ENCODE measurements at places on chromosomes 2 and 18.

GRCh38 chr2:229425598-229425997 is 154.5 kb upstream of the PID1 start:
- no peaks in the 10 kb centered on the region for H3K27me3 ChIP-seq
- no peak overlapping the region for H3K4me3 ChIP-seq
- peaks cover 3% of the 10 kb centered on the region for H3K4me1 ChIP-seq
- H3K36me3 ChIP-seq: peaks cover 3% of the 10 kb centered on the region
- H3K27ac ChIP-seq: no peak overlapping the region

GRCh38 chr2:196224756-196225155 is 53.4 kb upstream of the STK17B start:
- DNase-seq: no peak
- no peaks in the 10 kb centered on the region for H3K27me3 ChIP-seq
- peaks cover 3% of the 10 kb centered on the region for H3K36me3 ChIP-seq
- H3K27ac ChIP-seq: no peak overlapping the region
- no peak overlapping the region for H3K4me3 ChIP-seq

DNA sequence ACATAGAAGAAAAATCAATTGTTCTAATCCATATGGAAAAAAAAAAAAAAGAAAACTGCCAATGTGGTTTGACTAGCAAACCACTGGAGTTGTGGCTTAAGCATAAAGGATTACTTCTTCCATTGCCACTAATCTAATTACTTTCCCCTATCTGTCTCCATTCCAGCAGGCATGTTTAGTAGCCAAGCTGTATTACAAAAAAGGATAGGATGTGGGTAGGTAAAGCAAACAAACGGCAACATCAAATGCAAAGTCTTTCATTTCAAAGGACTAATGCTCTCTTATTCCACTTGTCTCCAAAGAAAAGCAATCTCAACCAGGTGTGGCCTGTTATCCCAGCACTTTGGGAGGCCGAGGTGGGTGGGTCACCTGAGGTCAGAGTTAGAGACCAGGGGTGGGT is 36.5 kb downstream of the SLC8A1 start:
- H3K27ac ChIP-seq: no peak overlapping the region
- H3K4me1 ChIP-seq: no peaks in the 10 kb centered on the region
- H3K27me3 ChIP-seq: no peaks in the 10 kb centered on the region
- no peaks in the 10 kb centered on the region for H3K36me3 ChIP-seq
- no peak for DNase-seq

- no peak overlapping the region for H3K4me3 ChIP-seq
- no peak for DNase-seq
- no peaks in the 10 kb centered on the region for H3K4me1 ChIP-seq
- no peak overlapping the region for H3K27ac ChIP-seq
- H3K27me3 ChIP-seq: no peaks in the 10 kb centered on the region
Observed at GRCh38 chr2:112915300-112916144, 4.6 kb downstream of the IL37 start.

GRCh38 chr2:197277794-197278193 is 32.8 kb downstream of the ANKRD44 start:
- H3K27me3 ChIP-seq: no peaks in the 10 kb centered on the region
- H3K4me1 ChIP-seq: peaks cover 3% of the 10 kb centered on the region
- no peak overlapping the region for H3K27ac ChIP-seq
